ENCODE measurements at places on chromosomes 1 and 21.
A peak's percentile ranks its signal among the peaks of the same experiment; 100 is the strongest.

DNA sequence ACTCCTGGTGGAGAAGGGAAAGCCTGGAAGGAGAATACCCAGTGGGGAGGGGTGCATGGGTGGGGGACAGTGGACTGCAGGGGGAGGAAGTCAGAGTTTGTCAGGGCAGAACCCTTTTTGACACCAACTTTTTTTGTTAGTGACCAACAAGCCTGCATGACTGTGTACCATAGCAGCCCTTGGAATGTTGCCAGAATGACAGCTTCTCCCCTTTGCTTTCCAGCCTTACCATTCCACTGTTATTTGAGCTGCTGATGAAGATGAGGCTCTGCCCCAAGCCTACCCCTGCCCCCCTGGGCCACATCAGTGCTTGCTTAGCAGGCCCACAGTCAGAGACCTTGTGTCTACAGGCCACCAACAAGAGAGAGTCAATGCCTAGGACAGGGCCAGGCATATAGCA, 341.2 kb downstream of the HHAT start:
- no peak for DNase-seq

DNA sequence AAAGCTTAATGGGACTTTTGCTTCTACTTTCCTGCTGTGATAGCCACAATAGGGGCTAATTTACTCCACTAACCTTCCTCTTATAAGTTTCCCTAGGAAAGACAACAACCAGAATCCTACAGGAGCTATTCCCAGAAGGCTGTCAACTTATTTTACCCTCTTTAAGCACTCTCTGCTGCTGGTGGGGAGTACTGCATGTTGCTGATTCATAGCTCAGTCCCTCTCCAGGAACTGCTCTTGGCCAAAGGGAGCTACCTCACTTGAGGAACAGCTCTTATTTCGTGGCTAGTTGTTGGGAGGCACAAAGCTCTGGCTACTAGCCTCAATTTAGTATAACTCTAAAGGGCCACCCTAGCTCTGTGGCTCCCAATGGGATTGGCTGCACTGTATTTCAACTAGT, 37.2 kb downstream of the ADSS2 start:
- DNase-seq, result peak; percentile 47

DNA sequence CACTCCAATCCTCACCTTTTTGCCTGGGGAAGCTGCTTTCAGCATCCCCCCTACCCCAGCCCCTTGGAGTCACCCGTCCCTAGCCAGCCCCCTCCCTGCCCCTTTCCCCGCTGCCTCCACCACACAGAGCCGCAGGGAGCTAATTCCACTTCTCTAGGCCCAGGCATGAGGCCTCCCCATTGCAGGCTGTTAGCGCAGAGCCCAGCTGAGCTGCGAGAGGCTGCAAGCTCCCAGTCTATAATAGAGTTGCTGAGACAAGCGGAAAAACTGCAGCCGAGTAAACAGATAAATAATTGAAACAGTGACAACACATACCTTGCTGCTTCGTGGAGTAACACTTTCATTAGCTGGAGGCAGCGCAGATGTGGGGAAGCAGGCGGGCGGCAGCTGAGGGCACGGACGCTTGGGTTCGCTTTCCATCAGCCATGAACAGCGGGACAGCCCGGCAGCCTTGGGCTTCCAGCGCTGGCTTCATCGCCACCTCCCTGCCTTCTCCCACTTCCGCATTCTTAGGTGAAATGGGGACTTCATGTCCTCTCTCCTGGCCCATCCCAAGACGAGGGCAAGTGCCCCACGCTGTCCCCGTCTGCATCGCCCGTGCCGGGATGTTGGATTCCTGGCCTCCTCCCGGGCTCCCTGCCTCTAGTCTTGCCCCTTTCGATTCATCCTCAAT, 183.3 kb downstream of the IGSF21 start:
- DNase-seq, result no peak

GRCh38 chr21:45302082-45303061, 14.7 kb upstream of the POFUT2 start:
- DNase-seq, result no peak

DNA sequence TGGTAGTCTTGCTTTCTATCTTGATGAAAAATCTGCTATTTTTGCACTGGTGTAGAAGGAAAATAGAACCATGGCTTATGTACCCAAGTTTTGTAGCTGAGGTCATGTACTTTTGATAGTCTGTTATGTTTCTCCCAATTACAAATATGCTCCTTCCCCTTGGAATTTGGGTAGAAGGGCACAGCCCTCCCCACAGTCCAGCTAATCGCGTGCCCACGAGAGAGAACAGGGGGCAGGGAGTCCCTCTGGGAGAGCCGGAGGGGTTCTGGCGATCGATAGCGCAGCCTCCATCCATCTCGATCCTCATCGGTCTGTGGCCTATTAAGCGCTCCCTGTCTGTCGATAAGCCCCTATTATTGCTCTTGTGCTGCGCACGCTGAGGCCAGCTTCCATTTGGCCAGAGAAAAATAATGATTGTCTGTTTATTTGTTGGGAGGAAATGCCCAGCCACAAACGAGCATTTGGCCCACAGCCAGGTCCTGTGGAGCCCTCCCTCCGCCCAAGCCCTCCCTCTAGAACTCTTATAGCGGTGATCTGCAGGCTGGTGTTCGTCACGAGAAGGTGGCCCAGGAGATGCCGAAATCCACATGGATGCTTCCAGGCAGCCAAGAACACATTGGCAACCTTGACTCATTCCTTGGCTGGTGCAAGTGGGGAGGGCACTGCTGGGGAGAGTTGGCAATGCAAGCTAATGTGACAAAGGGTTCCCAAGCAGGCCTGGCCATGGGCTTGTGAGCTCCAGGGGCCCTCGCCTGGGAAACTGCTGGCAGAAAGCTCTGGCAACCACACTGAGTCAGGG, 134.7 kb upstream of the TNR start:
- no peak for DNase-seq
